ENCODE measurements at places on chromosomes 5 and 9. TPM values are rescaled to one million over a fixed set of nuclear protein-coding genes. Genes with fewer than 3 reads are reported as not detected.

Gene FGFR4
- total RNA-seq, result 8.5 TPM

Gene ABO
- not detected for total RNA-seq

Gene MPDZ
- 16.8 TPM for total RNA-seq

Gene GLDC
- 0.94 TPM for total RNA-seq

Gene ZNF782
- total RNA-seq, result 4.1 TPM

Gene HSD17B3
- total RNA-seq, result not detected

Gene PCDHGB1
- total RNA-seq, result 0.23 TPM

Gene PCDHA1
- not detected for total RNA-seq

Gene TICAM2
- total RNA-seq, result 0.47 TPM

Gene TLX3
- not detected for total RNA-seq

Gene IFNK
- 4.3 TPM for total RNA-seq

Gene ANGPTL2
- total RNA-seq, result 0.08 TPM

Gene CNTLN
- 2.8 TPM for total RNA-seq

Gene BARHL1
- not detected for total RNA-seq

Gene NFIB
- total RNA-seq, result 21.3 TPM

Gene PCDHGA2
- 0.04 TPM for total RNA-seq

Gene ADAMTS2
- 0.23 TPM for total RNA-seq

Gene NOXA1
- total RNA-seq, result not detected

Gene FOXD1
- total RNA-seq, result 6.6 TPM

Gene NUTM2F
- not detected for total RNA-seq

Gene MLLT3
- 7.4 TPM for total RNA-seq

Gene DDX4
- not detected for total RNA-seq

Gene CSF1R
- total RNA-seq, result under 0.01 TPM

Gene F2RL1
- total RNA-seq, result 69.0 TPM

Gene SARDH
- total RNA-seq, result 0.27 TPM

Gene ADAMTSL1
- 9.3 TPM for total RNA-seq

Gene SH3PXD2B
- total RNA-seq, result 14.8 TPM

Gene TAL2
- total RNA-seq, result not detected

Gene SREK1
- 18.4 TPM for total RNA-seq

Gene RNF183
- not detected for total RNA-seq

Gene SPINK13
- total RNA-seq, result not detected

Gene SLC45A2
- total RNA-seq, result not detected

Gene PTPRD
- 1.6 TPM for total RNA-seq
